Nucleus accumbens (tissue), 56 donors: ENCODE measurements at places on chromosomes 3 and 15.

DNA sequence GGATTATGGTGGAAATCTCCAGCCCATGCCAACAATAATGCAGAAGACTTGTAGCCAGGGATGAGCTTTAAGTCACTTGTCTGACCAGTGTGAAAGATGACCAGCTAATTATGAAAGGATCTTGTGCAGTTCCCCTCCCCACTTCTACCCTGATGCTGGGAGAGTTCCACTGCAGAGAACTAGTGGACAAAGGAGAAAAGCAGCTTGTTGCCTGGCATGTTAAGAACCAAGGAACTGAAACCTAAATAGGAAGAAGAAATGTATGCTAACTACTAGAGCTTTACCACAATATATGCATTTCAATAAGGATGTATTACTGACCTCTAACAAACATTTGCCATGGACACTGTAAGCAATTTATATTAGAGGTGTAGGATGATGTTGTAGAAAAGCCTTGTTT, 52.2 kb upstream of the CSTA start:
- DNase-seq = no peak

DNA sequence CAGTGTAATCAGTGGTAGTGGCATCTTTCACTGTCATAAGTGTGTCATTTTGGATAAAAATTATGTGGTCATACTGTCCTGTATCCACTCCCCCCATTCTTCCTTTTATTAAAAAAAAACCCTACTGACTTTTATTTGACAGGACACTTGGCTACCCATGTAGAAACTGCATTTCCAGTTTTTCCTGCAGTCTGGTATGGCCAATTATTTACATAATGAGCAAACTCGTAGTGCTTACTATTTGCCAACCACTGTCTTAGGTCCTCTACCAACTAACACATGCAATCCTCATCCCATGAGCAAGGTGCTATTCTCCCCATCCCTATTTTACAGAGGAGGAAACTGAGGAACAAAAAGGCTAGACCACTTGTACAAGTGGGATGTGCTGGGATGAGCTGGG, 129.1 kb downstream of the MECOM start:
- no peak for DNase-seq

GRCh38 chr3:131694376-131694775, 191.6 kb upstream of the MRPL3 start:
- no peak for DNase-seq

GRCh38 chr3:167814441-167814951, 79.0 kb downstream of the SERPINI1 start:
- DNase-seq = peak; percentile 79

DNA sequence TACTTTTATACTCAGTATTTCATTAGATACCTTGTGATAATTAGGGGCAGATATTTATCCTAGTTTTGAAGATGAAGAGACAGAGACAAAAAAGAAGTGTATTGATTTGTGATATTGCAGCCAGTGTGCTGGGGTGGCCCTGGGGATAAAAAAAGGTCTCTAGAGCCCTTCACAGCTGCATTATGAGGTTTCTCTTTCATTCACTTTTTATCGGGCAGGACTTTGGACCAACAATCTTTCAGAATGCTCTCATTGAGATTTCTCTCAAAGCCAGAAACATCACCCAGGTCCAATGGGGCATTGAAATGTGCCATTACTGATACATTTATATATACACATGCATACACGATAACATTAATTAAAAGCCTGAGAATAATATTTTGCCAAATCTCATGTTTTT, 20.5 kb upstream of the SELENOT start:
- DNase-seq = no peak

GRCh38 chr3:42635111-42635510, 18.4 kb upstream of the ZBTB47 start:
- no peak for DNase-seq

DNA sequence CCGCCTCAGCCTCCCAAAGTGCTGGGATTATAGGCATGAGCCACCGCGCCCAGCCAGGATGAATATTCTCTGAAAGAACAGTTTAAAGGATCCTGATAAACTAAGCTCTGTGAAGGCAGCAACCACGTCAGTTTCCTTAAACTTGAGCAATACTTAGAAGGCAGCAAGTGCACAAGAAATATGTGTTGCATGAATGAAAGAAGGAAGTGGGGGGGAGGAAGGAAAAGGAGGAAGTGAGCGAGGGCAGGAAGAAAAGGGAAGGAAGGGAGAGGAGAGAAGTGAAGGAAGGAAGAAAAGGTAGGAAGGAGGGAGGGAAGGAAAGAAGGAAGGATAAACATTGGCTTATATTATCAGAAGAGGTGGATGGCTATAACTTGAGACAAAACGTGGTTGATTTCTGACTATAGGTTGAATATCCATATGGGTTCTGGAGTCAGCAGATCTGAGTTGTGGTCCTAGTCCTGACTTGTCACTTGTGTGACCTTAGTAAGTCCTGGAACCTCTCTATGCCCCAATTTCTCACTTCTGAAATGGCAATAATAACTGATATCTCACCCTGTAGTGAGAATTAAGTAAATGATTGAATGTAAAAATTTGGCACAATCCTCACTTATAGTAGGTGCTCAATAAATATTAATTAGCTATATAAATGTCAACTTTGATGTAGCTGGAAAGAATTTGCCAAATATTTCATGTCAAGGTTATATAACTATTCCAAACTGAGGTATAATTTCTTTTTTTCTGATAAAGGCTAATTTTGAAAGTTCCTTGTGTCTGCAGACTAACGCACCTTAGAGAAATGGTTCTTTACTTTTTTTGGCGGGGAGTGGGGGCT, 12.0 kb upstream of the SEMA4B start:
- DNase-seq = no peak

GRCh38 chr15:71212146-71212545, 96.9 kb downstream of the THSD4 start:
- no peak for DNase-seq

DNA sequence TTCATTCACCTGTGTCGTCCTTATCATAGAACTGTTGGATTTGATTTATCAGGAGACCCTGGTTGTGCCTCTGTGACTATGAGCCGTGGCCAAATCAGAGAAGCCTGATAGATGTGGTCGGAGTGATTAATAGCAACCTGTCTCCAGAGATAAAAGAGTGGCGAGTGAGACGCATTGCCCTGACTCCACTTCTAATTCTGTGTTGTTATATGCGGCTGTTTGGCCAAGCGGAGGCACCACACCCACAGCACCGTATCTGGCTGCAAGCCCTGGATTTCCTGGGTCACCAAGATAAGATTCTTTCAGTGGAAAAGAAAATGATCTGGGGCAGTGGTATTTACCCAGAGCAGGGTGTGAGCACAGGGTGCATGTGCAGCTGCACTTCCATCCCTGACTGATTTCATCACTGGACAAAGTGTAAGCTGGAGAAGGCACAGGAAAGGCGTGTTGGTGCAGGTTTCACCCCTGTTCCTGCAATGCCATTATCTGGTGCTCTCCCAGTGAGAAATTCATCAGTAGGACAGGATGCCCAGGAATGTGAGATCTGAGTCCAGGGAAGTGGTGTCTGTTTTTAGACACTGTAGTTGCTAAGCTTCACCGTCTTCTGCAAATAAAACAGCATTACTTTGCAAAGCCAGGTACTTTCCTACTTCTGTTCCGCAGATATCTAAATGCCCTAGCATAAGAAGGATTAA, 84.6 kb downstream of the CD47 start:
- DNase-seq = no peak
